ENCODE measurements at places on chromosomes 4 and X. TPM values are rescaled to one million over a fixed set of nuclear protein-coding genes. Genes with fewer than 3 reads are reported as not detected.

IQCM gene
- not detected for total RNA-seq

IL21 gene
- total RNA-seq, result not detected

- peaks cover 5% of the 10 kb centered on the region for H3K36me3 ChIP-seq
- no peak overlapping the region for H3K27ac ChIP-seq
- peak; percentile 26 for DNase-seq
- no peaks in the 10 kb centered on the region for H3K27me3 ChIP-seq
- H3K4me1 ChIP-seq, result no peaks in the 10 kb centered on the region
Measured at GRCh38 chrX:38166478-38167083, 54.1 kb downstream of the SRPX start.

- H3K27me3 ChIP-seq, result no peaks in the 10 kb centered on the region
- no peak overlapping the region for H3K4me3 ChIP-seq
- no peaks in the 10 kb centered on the region for H3K4me1 ChIP-seq
- H3K27ac ChIP-seq, result no peak overlapping the region
Measured at GRCh38 chr4:23268072-23268771, 575.5 kb downstream of the GBA3 start.

DNA sequence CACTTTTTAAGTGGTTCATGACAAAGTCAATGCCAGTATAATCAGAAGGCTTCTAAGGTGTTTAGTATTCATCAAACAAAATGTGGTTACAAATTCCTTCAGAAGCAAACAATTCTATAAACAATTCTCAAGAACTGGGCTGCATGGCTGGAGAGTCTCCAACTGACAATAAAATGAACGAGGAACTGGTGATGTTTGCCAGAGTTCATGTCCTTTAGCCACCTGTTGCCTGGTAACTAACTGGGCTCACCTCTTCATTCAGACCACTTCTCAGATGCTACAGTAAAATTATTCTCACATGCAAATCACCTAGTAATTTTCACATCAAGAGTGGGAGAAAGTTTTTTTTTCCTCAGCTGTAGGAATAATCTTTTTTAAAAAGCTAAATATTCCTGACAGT is 53.3 kb downstream of the CAMK2D start:
- no peaks in the 10 kb centered on the region for H3K27me3 ChIP-seq
- no peak overlapping the region for H3K4me3 ChIP-seq
- H3K4me1 ChIP-seq, result no peaks in the 10 kb centered on the region
- no peaks in the 10 kb centered on the region for H3K36me3 ChIP-seq
- DNase-seq, result no peak

GRCh38 chrX:68424719-68425118 is 8.6 kb downstream of the OPHN1 start:
- no peaks in the 10 kb centered on the region for H3K36me3 ChIP-seq
- H3K27ac ChIP-seq, result no peak overlapping the region
- H3K4me1 ChIP-seq, result no peaks in the 10 kb centered on the region
- no peak overlapping the region for H3K4me3 ChIP-seq
- no peaks in the 10 kb centered on the region for H3K27me3 ChIP-seq
